Astrocyte of the cerebellum (primary cell): ENCODE measurements at places on chromosomes 4 and X.

- DNase-seq: no peak
Observed at GRCh38 chrX:118630848-118631247, 96.6 kb upstream of the IL13RA1 start.

DNA sequence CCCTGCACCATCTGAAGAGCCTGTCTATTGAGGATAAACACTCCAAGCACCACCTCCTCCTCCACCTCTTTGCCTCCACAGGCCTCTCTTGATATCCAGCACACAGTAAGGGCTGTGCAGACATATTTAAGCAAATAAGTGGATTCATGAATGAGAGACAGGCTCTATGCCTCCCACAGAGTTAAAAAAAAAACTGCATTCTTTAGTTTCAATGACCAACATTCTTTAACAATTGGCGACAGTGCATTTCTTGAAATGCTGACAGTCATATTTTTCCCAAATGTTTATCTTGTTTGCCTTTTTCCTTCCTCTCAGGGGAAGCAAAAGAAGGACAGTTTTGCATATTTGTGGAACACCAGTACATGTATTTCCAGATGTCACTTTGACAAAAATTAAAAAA, 38.6 kb downstream of the MXRA5 start:
- no peak for DNase-seq

DNA sequence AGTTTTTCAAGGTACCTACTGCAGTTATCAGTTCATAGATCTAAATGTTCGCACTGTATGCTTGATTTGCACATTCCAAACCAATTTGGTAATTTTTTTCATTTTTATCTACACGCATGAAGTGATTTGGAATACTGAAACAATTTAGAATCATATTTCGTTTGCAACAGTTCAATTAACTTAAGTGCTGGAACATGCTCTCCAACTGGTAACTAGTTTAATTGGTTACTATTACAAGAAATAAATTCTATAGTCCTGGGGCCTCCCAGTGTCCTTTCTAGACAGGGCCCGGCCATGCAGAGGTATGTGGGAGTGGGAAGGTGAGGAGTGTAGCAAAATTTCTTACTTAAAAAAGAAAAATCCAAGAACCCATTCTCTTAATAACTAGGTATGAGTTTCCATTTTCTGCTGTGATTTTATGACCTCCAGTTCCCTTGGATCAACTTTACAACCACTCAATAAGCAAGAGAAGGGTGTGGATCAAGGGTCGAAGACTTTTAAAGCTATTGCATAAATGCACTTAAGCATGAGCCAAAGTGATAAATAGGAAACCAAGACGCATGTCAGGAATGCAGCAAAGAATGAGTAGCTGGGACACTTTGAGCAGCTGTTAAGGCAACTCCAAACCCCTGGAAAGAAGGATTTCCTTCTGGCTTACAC, 106.9 kb downstream of the PPARGC1A start:
- DNase-seq: no peak

GRCh38 chr4:123952530-123953274, 556.1 kb downstream of the SPRY1 start:
- DNase-seq: no peak

- no peak for DNase-seq
Observed at GRCh38 chr4:53009824-53010223, 147.7 kb downstream of the RASL11B start.

- DNase-seq: no peak
Observed at GRCh38 chr4:174524242-174524641, 2.0 kb upstream of the HPGD start.

DNA sequence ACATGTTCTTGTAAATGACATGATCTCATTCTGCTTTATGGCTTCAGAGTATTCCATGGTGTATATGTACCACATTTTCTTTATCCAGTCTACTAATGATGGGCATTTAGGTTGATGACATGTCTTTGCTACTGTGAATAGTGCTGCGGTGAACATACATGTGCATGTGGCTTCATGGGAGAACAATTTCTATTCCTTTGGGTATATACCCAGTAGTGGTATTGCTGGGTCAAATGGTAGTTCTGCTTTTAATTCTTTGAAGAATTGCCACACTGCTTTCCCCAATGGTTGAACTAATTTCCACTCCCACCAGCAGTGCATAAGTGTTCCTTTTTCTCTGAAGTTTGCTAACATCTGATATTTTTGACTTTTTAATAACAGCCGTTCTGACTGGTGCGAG, 1080.3 kb downstream of the CCSER1 start:
- DNase-seq: no peak
